ENCODE measurements at places on chromosomes 1 and 21. TPM values are rescaled to one million over a fixed set of nuclear protein-coding genes. Genes with fewer than 3 reads are reported as not detected.

TSPAN2 gene
- total RNA-seq, result 1.3 TPM

NEXN gene
- total RNA-seq, result 6.7 TPM

GPR61 gene
- total RNA-seq, result not detected

MTARC2 gene
- 13.3 TPM for total RNA-seq

LCE1D gene
- total RNA-seq, result not detected

KPRP gene
- total RNA-seq, result not detected

OR6Y1 gene
- not detected for total RNA-seq

PGLYRP3 gene
- total RNA-seq, result not detected

GDAP2 gene
- total RNA-seq, result 9.1 TPM

GJB5 gene
- total RNA-seq, result 0.15 TPM

FAM72C gene
- 3.6 TPM for total RNA-seq

TRIM58 gene
- total RNA-seq, result not detected

PLPPR4 gene
- total RNA-seq, result not detected

NUDT17 gene
- total RNA-seq, result 7.5 TPM

LYPD8 gene
- 0.11 TPM for total RNA-seq

DISP1 gene
- 1.5 TPM for total RNA-seq

ADCY10 gene
- total RNA-seq, result not detected

AQP10 gene
- not detected for total RNA-seq

ZNF692 gene
- total RNA-seq, result 18.1 TPM

GNG5 gene
- 202 TPM for total RNA-seq

PADI2 gene
- 0.84 TPM for total RNA-seq

CRNN gene
- not detected for total RNA-seq

KLHDC9 gene
- 2.1 TPM for total RNA-seq

MYCL gene
- total RNA-seq, result 1.3 TPM

RIMKLA gene
- 0.36 TPM for total RNA-seq

GJA9 gene
- total RNA-seq, result not detected

TMEM200B gene
- 0.10 TPM for total RNA-seq

DDR2 gene
- 0.32 TPM for total RNA-seq

ZNF593OS gene
- total RNA-seq, result not detected

PAPPA2 gene
- 0.02 TPM for total RNA-seq

CLCA1 gene
- total RNA-seq, result not detected
